Dorsolateral prefrontal cortex (tissue), 122 donors: ENCODE measurements at places on chromosomes 1 and 21.

GRCh38 chr21:37917612-37918011 lies 1.4 kb upstream of the KCNJ6 start:
- no peak for DNase-seq

GRCh38 chr1:215819114-215819513 lies 252.0 kb downstream of the KCTD3 start:
- DNase-seq, result no peak

GRCh38 chr1:181178241-181178879 lies 89.9 kb downstream of the IER5 start:
- DNase-seq, result no peak

GRCh38 chr1:55071477-55071876 lies 32.1 kb downstream of the PCSK9 start:
- DNase-seq, result no peak

DNA sequence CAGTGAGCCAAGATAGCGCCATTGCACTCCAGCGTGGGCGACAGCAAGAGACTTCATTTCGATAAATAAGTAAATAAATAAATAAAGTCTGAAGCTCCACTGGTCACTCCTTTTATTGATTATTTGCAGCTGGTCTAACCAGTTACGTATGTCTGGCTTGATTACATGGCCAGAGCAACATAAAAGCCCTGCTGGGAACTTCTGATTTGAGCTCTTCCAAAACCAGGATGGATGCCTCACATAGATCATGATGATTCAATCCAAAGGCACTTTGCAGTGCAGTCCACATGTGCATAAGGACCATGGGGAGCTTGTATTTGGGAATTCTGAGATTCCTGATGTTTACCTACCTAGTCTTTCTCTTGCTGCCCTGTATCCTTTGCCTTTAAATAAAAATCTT lies 24.0 kb downstream of the NSUN4 start:
- DNase-seq, result no peak

- DNase-seq, result no peak
Observed at GRCh38 chr1:147600119-147601111, 59.1 kb downstream of the BCL9 start.

GRCh38 chr1:46065405-46065804 lies 67.0 kb downstream of the PIK3R3 start:
- no peak for DNase-seq

DNA sequence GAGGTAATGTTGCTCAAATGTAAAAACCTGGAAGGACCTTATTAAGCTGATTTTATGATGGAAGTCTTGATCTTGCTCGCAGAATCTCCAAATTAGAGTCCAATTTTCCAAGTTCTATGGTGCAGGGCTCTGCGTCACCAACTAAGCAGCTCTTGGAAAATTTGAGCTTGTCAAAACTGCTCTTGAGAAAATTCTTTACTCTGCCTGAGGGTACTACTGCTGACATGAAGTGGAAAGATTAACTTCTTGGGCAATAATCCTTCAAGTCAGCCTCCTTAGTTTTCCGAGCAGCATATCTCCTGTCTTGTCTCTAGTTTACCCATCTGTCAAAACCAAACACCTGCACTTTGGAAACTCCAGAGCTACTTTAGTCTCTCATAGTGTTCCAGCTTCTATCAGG lies 293.7 kb downstream of the KCTD3 start:
- no peak for DNase-seq
